ENCODE measurements at places on chromosomes 5 and 9. TPM values are rescaled to one million over a fixed set of nuclear protein-coding genes. Genes with fewer than 3 reads are reported as not detected.
A peak's percentile ranks its signal among the peaks of the same experiment; 100 is the strongest.

DNA sequence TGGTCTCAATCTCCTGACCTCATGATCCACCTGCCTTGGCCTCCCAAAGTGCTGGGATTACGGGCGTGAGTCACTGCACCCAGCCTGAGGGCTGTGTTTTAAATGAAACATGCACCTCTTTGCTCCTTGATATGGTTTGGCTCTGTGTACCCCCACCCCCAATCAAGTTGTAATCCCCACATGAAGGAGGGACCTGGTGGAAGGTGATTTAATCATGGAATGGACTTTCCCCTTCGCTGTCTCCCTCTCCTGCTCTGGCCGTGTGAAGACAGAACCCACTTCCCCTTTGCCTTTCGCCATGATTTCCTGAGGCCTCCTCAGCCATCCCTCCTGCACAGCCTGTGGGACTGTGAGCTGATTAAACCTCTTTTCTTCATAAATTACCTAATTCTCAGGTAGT lies 12.5 kb upstream of the NOTCH1 start:
- no peak overlapping the region for H3K4me3 ChIP-seq
- H3K27ac ChIP-seq: no peak overlapping the region
- H3K4me1 ChIP-seq: peaks cover 2% of the 10 kb centered on the region
- no peak for DNase-seq
- no peaks in the 10 kb centered on the region for H3K27me3 ChIP-seq
- no peaks in the 10 kb centered on the region for H3K36me3 ChIP-seq

Gene SLC6A7
- total RNA-seq: not detected

GRCh38 chr9:90546200-90546599 lies 96.4 kb downstream of the DIRAS2 start:
- H3K27ac ChIP-seq: no peak overlapping the region
- H3K27me3 ChIP-seq: peaks cover 3% of the 10 kb centered on the region
- DNase-seq: no peak
- H3K4me1 ChIP-seq: no peaks in the 10 kb centered on the region

DNA sequence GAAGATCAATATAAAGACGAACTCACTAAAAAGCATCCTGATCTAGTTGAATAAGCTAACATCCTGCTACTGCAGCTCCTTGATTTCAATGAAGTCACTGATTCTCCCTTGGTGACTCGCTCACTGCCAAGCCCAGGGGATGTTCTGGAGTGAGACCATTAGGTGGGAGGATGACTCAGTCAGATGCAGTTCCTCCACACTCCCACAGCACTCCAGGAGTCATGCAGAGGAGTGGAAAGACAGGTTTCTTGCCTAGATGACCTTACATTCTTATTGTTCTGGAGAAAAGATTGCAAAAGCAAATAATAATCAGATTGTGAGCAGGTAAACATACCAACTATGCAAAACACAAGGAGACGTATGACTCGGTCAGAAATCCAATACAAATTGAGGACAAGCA lies 15.3 kb downstream of the GCNT4 start:
- H3K4me1 ChIP-seq: no peaks in the 10 kb centered on the region
- H3K4me3 ChIP-seq: no peak overlapping the region
- H3K27me3 ChIP-seq: no peaks in the 10 kb centered on the region
- no peak overlapping the region for H3K27ac ChIP-seq
- no peak for DNase-seq

Gene PCDHB10
- 0.44 TPM for total RNA-seq

Gene TPD52L3
- total RNA-seq: not detected

DNA sequence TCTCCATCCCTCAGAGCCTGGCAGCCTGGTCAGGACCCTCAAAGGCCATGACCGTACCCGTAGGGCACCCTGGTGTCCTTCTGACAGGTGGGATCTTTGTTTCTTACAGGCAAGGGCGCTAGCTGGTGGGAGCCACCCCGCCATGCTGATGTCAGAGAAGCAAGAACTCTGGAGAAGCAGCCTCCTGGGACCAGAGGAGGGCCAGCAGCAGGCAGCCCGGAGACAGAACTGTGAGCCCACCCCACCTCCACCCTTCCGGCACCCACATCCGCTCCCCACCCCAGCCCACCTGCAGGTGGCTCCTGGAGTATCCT lies 42.2 kb upstream of the IL17B start:
- peaks cover 3% of the 10 kb centered on the region for H3K36me3 ChIP-seq
- no peak overlapping the region for H3K4me3 ChIP-seq
- H3K27ac ChIP-seq: peak overlapping the region; percentile 92
- H3K27me3 ChIP-seq: no peaks in the 10 kb centered on the region
- no peak for DNase-seq

Gene SPATA31C1
- not detected for total RNA-seq

DNA sequence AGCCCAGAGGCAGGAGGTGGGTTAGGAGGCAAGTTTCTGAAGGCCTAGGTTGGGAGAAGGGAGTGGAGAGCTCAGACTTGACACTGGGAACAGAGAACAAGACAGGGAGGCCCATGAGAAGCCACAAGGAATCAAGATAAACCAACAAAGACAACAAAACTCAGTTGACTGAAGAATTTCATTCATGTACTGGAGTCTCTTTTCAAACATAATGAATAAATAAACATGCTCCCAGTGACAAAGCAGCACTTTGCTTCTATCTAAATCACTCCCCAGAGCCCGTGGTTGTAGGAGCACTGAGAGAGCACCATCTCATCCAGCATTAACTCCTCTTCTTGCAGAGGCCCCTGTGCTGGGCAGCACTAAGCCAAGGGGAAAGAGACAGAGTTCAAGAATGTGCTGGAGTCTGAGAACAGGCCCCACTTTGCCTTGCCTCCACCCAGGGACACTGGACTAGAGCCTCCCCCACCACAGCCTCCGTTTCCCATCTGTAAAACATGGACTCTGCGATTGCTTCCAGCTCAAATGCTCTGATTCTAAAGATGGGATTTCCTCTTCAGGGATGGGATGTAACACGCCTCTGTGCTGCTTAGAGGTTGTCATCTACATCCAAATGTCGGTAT lies 282.0 kb downstream of the SPOCK1 start:
- no peak for DNase-seq
- H3K4me3 ChIP-seq: no peak overlapping the region
- H3K36me3 ChIP-seq: no peaks in the 10 kb centered on the region
- H3K4me1 ChIP-seq: no peaks in the 10 kb centered on the region
- no peaks in the 10 kb centered on the region for H3K27me3 ChIP-seq
- no peak overlapping the region for H3K27ac ChIP-seq

DNA sequence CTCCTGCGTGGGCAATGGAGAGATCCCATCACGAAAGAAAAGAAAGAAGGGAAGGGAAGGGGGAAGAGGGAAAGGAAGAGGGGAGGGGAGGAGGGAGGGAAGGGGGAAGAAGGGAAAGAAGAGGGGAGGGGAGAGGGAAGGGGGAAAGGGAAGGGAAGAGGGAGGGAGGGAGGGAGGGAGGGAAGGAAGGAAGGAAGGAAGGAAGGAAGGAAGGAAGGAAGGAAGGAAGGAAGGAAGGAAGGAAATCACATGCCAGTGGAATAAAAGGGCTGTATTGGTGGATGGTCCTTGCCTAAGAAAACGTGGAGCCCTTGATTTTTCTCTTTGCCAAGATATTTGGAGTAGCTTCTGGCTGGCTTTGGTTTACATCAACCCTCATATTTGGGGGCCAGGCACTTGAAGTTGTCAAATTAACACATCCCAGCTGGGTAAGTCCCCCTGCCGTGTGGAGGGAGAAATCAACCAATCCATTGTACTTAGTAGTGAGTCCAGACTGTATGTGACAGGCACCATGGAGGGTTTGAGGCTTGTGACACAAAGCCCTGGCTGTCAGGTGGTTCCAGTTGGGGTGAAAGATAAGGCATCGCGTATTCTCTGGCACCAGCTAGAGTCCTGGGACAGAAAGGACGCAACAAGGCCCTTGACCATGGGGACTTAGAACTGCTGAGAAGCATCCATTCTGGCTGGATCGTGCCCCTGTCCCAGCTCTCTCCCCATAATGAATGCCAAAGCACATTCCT lies 23.7 kb downstream of the IDNK start:
- peaks cover 2% of the 10 kb centered on the region for H3K36me3 ChIP-seq
- H3K4me3 ChIP-seq: no peak overlapping the region
- H3K4me1 ChIP-seq: peaks cover 3% of the 10 kb centered on the region
- H3K27me3 ChIP-seq: no peaks in the 10 kb centered on the region
- no peak for DNase-seq

Gene CCDC183
- total RNA-seq: 1.3 TPM

DNA sequence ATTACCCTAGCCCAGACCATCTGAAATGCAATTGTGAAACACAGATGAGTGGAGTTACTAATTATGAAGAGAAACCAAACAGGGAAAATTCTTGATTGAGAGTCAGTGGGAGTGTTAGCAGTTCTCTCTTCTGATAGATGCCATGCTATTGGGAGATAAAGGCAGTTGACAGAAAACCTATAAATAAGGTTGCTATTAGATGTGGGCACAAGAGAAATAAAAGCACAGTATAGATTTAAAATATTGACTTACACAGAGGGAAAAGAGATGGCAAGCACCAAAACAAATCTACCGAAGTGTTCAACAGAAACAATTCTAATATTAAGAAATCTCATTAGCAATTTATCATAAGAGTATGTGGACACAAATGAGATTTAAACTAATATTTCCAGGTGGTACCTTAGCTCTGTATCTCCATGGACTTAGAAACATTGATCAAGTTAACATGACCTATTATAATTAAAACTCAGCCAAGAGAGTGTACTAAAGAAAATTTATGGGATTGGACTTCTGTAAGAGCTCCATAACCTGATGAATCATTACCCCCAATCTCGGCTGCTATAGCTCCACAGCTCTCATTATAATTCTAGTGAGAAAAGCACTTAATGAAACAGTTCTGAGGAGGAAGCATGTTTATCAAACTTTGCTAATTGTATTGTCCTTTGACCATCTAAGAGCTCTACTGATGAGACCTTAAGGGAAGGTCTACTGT lies 665.0 kb upstream of the RIOK2 start:
- no peaks in the 10 kb centered on the region for H3K27me3 ChIP-seq
- H3K27ac ChIP-seq: no peak overlapping the region
- DNase-seq: no peak

Gene IL33
- total RNA-seq: 12.7 TPM

Gene SPAG8
- total RNA-seq: 2.5 TPM

Gene TAF9
- total RNA-seq: 37.8 TPM

Gene HRCT1
- 5.4 TPM for total RNA-seq

Gene PRDM9
- total RNA-seq: not detected

DNA sequence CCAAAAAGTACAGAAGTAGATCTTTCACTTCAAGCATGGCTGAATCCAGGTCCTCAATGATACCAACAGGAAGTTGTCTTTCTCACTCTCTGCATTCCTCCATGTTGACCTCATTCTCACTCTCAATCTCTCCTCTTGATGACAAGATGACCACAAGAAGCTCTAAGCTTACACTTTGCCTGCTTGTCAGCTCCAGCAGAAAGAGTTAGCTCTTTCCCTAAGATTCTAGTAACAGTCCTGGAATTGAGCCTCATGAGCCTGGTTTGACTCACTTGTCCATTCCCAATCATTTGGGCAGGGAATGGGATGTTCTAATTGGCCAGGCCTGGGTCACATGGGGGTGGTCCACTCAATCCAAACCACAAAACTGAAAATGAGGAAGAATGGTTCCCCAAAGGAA lies 3.3 kb upstream of the CLTA start:
- no peaks in the 10 kb centered on the region for H3K36me3 ChIP-seq
- H3K27ac ChIP-seq: no peak overlapping the region
- H3K4me1 ChIP-seq: peaks cover 15% of the 10 kb centered on the region
- no peaks in the 10 kb centered on the region for H3K27me3 ChIP-seq
- no peak for DNase-seq
- H3K4me3 ChIP-seq: no peak overlapping the region

Gene UGT3A1
- total RNA-seq: not detected

DNA sequence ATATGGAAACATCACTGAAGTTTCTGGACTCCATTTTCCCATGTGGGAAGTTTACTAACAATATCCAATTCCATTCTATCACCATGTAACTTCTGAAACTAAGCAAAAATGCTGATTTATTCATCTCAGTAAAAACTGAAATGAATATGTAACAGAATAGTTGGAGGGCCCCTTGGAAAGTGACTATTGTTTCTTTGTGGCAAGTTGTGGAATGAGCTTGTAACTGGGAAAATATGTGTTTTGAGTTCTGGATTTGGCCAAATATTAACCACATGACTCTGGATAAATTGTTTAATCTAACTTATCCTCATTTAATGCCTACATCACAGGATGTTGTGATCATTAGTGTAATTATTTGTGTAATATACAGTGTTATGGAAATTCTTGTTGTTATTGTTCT lies 619.3 kb downstream of the TLE4 start:
- H3K4me1 ChIP-seq: no peaks in the 10 kb centered on the region
- H3K4me3 ChIP-seq: no peak overlapping the region
- no peaks in the 10 kb centered on the region for H3K36me3 ChIP-seq
- H3K27ac ChIP-seq: no peak overlapping the region
- DNase-seq: no peak

Gene TAS2R1
- total RNA-seq: not detected

Gene DMGDH
- 1.6 TPM for total RNA-seq

DNA sequence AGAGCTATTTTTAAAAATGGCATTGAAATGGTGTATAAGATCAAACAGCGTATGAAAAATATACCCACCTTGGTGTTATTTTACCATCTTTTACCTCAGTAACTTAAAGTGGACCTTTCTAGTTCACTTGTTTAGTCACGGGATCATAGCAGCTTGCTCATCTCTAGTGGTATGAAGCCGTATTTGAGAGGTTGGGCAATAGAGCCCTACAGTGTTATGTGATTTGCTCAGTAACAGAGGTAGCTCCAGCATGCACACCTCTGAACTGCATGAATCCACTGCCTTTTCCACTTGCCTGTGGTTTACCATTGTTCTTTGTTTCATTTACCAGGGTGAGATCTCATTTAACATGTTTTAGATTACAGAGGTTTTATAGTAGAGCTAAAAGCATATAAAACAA lies 134.4 kb downstream of the ATG10 start:
- no peak overlapping the region for H3K4me3 ChIP-seq
- H3K27ac ChIP-seq: no peak overlapping the region
- H3K27me3 ChIP-seq: no peaks in the 10 kb centered on the region
- no peak for DNase-seq
- no peaks in the 10 kb centered on the region for H3K36me3 ChIP-seq

Gene FCHO2
- total RNA-seq: 14.9 TPM

DNA sequence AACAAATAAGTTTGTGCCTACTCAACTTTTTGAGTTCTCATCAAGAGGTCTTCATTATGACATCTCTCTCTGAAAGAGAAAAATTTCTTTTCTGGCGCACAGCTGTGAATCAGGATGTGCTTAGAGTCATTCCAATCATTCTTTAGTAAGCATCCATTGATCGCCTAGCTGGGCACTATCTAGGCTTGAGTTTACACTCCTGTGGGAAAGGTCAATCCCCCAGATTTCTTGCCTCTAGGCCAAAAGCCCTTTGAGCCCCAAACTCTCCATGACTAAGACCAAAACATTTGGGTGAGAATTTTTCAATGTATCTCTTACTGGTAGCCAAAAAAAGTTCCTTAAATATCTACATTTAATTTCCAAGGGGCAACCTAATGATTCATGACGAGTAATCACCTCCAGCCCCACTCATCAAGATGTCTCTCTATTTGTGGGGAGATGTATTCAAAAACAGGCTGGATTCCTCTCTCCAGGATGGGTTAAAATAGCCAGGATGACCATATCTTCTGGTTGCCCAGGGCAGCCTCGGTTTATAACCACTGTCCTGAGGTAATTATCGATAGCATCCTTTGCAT lies 101.7 kb downstream of the GNA14 start:
- no peak overlapping the region for H3K4me3 ChIP-seq
- DNase-seq: no peak
- H3K36me3 ChIP-seq: no peaks in the 10 kb centered on the region
- no peaks in the 10 kb centered on the region for H3K4me1 ChIP-seq

GRCh38 chr5:81156732-81157131 lies 76.4 kb upstream of the CKMT2 start:
- no peaks in the 10 kb centered on the region for H3K27me3 ChIP-seq
- H3K4me1 ChIP-seq: no peaks in the 10 kb centered on the region
- no peak overlapping the region for H3K4me3 ChIP-seq
- H3K36me3 ChIP-seq: no peaks in the 10 kb centered on the region
- DNase-seq: no peak

Gene PDZD2
- total RNA-seq: 82.9 TPM

Gene ZNF169
- 3.6 TPM for total RNA-seq
